ENCODE measurements at places on chromosomes 3 and 15.

GRCh38 chr3:44624749-44625480 is at the start of gene ZNF197:
Gene ZNF197 (plus strand): TSS chr3:44625036. CDS start chr3:44629155, 4,119 bp downstream.
- DNase-seq: peak; percentile 85

DNA sequence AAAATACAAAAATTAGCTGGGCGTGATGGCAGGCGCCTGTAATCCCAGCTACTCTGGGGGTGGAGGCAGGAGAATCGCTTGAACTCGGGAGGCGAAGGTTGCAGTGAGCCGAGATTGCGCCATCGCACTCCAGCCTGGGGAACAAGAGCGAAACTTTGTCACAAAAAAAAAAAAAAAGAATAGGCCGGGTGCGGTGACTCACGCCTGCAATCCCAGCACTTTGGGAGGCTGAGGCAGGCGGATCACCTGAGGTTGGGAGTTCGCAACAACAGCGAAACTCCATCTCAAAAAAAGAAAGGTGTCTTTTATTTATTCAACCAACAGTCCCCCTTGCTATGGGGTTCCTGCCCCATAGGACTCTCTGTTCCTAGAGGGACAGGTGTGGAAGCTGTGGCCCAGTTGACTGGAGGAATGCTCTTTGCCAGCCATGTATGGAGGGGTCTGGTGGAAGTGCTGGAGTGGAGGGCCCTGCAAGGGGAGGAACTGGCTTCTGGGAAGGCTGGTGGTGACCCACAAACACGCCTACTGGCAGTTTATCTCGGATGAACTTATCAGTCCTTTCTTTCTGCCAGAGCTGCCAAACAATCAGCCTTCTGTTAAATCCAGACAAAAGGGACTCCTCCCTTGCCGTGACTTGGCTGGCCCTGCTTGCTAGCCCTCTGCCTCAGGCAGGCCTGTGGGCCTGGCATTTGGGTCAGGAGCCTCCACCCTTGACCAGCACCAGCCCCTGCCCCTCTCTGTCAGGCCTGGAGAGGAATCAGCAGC is 4.6 kb upstream of the DAG1 start:
- peak; percentile 98 for DNase-seq

DNA sequence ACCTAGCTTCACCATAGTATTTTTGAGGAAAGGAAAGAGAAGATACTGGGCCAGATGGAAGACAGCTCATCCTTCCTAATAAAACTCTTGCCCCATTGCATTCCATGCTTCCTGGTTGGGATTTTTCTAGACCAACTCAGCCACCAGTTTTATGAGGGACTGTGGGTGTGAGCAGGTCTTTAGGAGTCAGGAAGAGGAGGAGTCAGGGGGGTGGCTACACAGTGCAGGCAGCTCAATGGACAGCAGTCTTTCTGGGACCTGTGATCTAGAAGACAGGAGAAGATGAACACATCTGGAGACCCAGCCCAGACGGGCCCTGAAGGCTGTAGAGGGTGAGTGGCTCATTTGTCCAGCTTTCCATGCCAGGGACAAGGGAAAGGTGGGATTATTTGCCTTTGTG is at the start of gene NOX5:
NOX5 (plus strand) TSS at position 242 of the 400 bp plus-strand sequence; CDS start at position 283, 41 bp downstream.
- DNase-seq: no peak

DNA sequence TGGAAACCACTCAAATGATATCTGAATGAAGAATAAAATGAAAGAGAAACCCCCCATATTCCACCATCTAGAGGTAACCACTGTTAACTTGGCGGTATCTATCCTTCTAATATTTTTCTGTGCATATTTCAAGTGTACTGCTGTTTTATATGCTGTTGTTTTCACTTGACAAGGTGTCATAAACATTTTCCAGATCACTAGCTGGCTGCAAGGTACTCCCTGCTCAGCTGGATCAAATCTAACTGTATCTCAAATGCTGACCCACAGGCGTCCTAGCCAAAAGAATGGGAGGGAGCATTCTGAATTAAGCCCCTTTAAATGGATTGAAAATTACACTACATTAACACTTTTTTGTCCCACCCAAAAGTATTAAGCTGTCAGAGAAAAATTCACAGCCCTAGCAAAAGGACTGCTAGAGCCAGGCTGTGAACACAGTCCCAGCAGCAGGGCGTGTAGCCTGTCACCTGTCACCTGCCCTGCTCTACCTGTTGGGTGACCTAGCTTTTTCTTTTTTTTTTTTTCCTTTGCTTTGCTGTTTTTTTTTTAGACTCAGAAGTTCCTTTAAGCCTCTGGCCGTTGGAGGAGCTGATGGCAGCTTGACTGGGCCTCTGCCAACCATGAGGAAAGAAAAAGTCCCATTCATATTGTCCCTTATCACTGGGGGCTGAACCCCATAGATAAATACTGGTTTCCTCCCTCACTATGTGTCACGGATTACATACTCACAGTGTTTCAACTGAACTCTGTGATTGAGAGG is 93.7 kb upstream of the TSC22D2 start:
- DNase-seq: no peak

DNA sequence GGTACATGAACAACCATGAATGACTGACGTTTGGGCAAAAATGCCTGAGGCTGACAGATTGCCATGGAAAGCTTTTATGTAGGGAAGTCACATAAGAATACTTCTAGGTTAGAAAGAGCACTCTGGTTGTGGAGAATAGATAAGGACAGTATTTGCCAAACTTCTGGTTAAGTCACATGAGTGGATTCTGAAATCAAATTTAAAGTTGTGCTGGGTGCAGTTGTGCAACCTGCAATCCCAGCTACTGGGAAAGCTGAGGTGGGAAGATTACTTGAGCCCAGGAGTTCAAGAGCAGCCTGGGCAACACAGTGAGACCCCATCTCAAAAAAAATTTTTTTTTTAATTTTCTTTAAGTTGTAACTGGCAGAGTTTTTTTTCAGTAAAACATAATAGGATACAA is 7.2 kb upstream of the ZNF148 start:
- DNase-seq: no peak

GRCh38 chr3:14554715-14555114 is 14.6 kb upstream of the GRIP2 start:
- no peak for DNase-seq

DNA sequence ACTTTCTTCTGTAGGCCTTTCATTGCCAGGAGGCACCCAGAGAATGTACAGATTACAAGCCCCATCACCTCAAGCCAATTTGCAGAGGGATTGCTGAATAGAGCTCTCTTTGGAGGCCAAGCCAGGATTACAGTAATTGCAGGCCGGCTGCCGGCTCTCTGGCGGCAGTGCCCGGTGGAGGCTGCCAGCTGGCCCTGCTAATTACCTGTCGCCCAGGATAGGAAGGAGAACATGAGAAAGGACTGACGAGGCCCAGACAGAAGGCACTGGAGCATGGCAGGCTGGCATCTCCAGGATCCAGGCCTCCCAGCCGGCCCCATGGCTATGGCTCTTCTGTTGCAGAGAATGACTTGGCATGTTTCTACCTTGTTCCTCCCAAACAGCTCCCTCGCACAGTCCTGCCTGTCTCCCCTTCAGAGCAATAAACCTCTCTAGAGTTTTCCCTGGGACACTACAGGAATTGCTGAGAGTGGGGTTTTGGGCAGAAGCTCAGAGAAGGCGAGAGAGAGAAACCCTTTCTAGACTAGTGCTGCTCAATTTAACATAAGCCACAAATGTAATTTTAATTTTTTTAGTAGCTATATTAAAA is 273.6 kb upstream of the PROK2 start:
- no peak for DNase-seq

- DNase-seq: no peak
Observed at GRCh38 chr3:151875759-151876158, 2.3 kb downstream of the SUCNR1 start.

DNA sequence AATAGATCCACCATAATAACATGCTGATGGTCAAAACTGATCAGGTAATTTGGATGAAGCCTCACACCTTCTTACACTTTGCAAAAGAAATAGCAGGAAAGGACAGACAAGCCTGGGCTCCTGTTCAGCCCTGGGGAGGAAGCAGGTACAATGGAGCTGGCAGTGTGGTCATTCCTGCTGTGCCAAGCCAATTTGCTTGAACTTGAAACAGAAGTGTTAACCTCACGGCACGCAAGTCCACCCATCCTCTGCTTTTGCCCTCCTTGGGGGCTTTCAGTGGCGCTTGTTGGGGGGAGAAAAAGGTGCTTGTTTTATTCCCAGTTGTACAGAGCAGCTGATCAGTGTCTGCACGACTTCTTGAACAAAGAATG is 36.8 kb upstream of the RFTN1 start:
- no peak for DNase-seq

DNA sequence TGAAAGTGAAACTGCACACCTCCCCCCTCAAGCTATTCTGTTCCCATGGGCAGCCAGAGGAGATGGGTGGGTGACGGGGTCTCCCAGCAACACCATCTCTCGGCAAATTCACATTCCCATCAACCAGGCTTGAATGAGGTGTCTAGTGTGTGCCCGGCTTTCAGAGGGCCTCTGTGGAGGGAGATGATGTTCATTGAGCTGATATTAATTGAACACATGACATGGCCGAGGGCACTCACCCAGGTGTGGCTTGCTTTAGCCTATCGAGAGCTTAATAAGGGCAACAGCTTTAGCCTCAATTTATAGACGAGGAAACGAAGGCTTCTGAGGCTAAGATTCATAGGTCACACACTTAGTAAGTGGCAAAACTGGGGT is 288.0 kb downstream of the UACA start:
- DNase-seq: no peak

DNA sequence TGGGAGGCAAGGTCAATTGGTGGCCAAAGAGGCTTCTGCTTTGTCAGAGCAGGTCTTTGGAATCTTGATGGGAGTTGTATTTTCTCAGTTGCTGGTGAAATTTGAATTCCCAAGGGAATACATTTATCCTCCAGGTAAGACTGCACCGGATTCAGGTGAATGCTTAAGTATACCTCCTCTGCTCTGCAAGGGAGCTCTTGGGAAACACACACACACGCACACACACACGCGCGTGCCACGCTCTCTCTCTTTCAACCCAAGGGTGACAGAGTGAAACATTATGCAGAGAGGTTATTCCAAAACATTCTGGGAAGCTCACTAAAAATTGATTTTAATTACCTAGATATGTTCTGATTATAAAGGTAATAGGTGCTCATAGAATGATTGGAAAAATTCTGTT is 33.7 kb downstream of the ST6GAL1 start:
- DNase-seq: no peak

GRCh38 chr15:41490355-41490754 is 3.3 kb upstream of the ITPKA start:
- peak; percentile 27 for DNase-seq

GRCh38 chr3:194750491-194750828 is 64.8 kb downstream of the FAM43A start:
- DNase-seq: no peak

- no peak for DNase-seq
Observed at GRCh38 chr3:27573138-27573537, 89.0 kb upstream of the SLC4A7 start.

- DNase-seq: peak; percentile 70
Observed at GRCh38 chr3:175386630-175387029, 527.5 kb downstream of the NAALADL2 start.

DNA sequence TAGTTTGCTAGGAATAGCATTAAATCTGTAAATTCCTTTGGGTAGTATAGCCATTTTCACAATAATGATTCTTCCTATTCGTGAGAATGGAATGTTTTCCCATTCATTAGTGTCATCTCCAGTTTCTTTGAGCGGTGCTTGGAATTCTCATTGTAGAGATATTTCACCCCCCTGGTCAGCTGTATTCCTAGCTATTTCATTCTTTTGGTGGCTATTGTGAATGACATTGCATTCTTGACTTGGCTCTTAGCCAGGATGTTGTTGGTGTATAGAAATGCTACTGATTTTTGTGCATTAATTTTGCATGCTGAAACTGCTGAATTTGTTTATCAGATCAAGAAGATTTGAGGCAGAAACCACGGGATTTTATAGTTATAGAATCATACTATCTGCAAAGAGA is 690.5 kb upstream of the ALCAM start:
- DNase-seq: no peak

GRCh38 chr3:50266017-50266416 is 2.9 kb upstream of the SEMA3B start:
- DNase-seq: no peak

DNA sequence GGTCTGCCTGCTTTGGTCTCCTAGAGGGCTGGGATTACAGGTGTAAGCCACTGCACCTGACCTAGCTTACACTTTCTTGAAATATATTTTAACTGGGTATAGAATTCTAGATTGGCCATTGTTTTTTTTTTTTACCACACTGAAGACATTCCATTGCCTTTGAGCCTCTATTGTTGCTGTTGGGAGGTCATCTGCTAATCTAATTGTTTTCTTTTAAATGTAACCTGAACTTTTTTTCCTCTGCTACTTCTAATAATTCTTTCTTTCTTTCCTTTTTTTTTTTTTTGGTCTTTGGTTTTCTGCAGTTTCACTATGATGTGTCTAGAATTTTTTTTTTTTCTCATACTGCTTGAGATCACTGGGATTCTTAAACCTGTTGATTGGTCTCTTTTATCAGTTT is 28.1 kb downstream of the ERICH6 start:
- no peak for DNase-seq

DNA sequence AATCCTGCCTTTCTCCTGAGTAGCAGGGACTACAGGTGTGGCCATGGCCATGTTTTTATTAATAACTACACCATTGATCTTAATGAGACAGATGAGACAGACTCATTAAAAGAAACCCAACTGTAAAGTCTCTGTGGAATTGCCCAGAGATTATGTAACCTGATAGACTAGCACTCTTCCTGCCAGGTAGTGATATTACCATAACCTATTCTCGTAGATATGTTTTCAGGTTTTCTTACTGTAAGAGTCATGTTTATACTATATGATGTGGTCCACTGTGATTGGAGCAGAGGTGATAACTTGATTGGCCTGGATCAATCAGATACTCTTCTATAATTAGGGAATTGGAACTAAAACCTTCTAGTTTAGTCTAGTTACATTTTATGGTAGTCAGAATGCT is 93.7 kb downstream of the NFKBIZ start:
- DNase-seq: no peak

GRCh38 chr3:124504332-124505059 is 225.8 kb upstream of the UMPS start:
- DNase-seq: no peak

DNA sequence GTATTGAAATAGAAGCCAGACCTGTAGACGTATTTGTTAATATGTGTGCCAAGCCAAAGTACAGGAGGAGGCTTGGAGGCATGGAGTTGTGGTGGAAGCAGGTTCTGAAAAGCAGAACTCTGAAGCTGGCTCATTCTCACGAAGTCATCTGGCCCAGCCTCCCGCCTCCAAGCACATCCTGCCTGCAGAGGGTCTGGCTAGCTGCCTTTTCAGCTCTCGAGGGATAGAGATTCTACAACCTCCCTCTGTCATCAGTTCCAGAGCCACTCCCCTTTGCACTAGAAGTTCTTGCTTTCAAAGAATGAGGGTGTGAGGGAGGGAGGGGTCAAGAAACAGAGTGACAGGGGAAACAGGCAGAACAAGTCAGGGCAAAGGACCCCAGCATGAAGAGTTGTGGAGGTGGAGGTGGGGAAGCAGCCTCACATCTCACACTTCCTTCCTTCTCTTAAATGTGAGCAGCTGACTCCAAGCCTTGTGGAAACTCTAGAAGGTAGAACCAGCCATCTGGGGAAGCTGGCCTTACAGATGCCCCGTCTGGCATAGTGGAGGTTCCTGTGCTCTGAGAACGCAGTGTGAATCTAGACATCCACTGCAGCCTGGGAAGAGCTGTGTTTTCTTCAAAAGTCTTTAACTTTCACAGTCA is 95.3 kb downstream of the SLC49A4 start:
- peak; percentile 38 for DNase-seq
